Stimulated activated CD8-positive, alpha-beta memory T cell treated with anti-CD3 and anti-CD28 coated beads, Interleukin-2, amount 100 ng/mL, for 48 hours (primary cell): ENCODE measurements at places on chromosomes 3 and 15.
A peak's percentile ranks its signal among the peaks of the same experiment; 100 is the strongest.

DNA sequence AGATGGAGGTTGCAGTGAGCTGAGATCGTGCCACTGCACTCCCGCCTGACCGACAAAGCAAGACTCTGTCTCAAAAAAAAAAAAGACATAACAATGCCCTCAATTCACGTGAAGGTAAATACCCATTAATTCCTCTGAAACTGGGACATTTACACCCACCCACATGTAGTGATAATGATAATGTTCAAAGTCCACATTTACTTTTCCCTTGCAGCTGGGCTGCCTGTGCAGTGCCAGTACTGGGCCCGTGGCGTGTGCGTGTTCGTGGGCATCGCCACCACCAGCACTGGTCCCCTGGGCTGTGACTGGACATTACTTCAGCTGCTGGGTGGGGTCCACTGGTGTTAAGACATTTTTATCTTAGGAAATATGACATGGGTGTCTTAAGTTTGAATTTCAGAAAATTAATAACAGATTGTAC, 123.6 kb downstream of the SLC25A26 start:
- DNase-seq: no peak

GRCh38 chr3:197809356-197810020, 18.4 kb downstream of the LRCH3 start:
- no peak for DNase-seq

DNA sequence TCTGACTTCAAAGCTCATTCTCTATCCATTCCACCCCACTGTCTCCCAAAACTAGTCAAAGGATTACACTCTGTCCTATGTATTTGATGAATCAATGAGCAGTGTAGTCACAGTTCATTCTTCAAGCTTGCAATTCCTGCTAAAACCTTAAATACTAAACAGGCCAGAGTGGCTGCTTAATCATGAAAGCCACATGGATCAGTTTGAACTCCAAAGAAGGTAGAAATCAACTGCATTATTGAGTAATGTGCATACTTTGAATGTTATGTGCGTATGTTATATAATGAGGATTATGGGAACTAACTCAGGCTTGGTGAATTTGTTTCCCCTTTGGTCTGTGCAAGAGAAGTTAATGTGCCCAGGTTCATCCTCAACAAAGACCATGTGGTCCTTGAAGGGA, 45.4 kb downstream of the PRICKLE2 start:
- DNase-seq: no peak

- no peak for DNase-seq
Observed at GRCh38 chr15:44971036-44971435, 14.5 kb downstream of the TERB2 start.

GRCh38 chr3:72102112-72102616, 317.2 kb upstream of the PROK2 start:
- no peak for DNase-seq

GRCh38 chr15:56491110-56491722, 26.3 kb upstream of the MNS1 start:
- peak; percentile 36 for DNase-seq

- DNase-seq: no peak
Observed at GRCh38 chr3:110881069-110881468, 190.5 kb upstream of the NECTIN3 start.

DNA sequence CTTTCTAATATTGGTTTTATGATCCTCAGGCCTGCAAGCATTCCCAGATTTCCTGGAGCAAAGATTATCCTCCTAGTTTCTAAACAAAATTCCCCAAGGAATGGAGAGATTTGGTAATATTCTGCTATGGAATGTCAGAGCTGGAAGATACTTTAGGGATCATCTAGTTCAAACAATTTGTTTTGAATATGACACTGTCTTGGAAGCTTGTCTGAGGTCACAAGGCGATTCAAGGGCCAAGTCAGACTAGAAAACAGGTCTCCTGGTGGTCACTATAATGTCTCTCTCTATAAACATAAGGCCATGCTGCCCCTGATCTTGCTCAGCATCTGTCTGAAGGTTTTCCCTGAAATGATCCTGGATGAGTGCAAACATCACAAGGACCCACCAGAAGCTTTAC, 143.4 kb upstream of the BCL6 start:
- DNase-seq: no peak

- DNase-seq: no peak
Observed at GRCh38 chr3:15471861-15472260, 44.5 kb downstream of the EAF1 start.
